ENCODE measurements at places on chromosomes 4 and X.
A peak's percentile ranks its signal among the peaks of the same experiment; 100 is the strongest.

- no peak for DNase-seq
These were observed 13.1 kb upstream of the KIAA0232 start for GRCh38 chr4:6769233-6769988.

DNA sequence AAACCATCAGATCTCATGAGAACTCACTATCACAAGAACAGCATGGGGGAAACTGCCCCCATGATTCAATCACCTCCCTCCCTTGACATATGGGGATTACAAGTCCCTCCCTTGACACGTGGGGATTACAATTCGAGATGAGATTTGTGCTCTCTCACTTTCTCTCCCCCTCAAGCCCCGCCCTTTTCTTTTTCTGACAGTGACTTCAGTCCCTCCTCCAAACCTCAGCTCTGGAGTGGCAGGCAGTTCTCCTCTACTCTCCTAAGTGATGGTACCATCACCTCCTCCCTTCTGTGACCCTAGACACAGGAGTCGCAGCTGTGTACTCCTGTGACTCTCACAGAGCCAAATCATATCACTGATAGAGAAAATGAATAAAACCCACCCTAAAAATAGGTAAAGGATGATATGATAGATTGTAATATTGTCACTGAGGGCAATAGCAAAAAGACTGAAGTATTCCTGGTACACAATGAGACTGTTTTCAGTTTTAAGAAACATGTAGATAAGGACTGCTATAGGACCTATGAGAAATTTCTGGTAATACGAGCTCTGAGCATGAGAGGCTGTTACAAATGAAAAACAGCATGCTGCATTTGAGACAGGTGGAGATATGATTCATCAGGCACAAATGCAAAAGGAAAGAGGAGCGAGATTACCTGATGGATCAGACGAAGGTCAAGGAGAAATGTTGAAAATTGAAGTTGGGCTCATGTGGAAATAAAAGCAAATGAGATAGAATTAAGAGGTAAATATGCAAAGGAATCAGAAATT is 101.2 kb upstream of the CBLL2 start:
- no peak for DNase-seq

GRCh38 chr4:27003642-27004113 is 143.0 kb downstream of the STIM2 start:
- DNase-seq: no peak

- no peak for DNase-seq
These were observed 60.4 kb upstream of the BCOR start for GRCh38 chrX:40158036-40158706.

- peak; percentile 6 for DNase-seq
These were observed at the start of gene NAP1L2 for GRCh38 chrX:73214426-73215094. Gene NAP1L2, minus strand, starts transcription at chrX:73214851. Its CDS starts 359 bp downstream, at chrX:73214492.

DNA sequence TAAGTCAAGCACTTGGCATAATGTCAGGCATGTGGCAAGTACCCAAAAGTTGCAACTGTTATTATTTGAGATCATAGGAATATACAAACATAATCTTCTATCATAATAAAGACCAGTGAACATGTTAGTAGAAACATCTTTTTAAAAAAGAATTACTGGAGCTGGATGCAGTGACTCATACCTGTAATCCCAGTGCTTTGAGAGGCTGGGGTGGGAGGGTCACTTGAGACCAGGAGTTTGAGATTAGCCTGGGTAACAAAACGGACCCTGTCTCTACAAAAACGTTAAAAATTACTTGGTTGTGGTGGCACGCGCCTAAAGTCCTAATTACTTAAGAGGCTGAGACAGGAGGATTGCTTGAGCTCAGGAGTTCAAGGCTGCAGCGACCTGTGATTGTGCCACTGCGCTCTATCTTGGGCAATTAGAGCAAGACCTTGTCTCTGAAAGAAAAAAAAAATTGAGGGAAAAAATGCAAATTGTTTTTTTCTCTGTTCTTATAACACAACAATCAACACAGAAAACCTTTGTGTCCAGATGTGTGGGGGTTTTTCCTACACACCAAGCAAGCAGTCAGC is 284.3 kb downstream of the ARHGAP10 start:
- no peak for DNase-seq

GRCh38 chrX:154732421-154733065 is 18.3 kb downstream of the GAB3 start:
- DNase-seq: no peak

GRCh38 chr4:37983951-37984350 is 23.8 kb downstream of the PTTG2 start:
- no peak for DNase-seq

GRCh38 chrX:154652311-154653047 is 900 bp downstream of the CTAG2 start:
- no peak for DNase-seq

- no peak for DNase-seq
These were observed 42.2 kb downstream of the SMIM20 start for GRCh38 chr4:25956260-25956659.

DNA sequence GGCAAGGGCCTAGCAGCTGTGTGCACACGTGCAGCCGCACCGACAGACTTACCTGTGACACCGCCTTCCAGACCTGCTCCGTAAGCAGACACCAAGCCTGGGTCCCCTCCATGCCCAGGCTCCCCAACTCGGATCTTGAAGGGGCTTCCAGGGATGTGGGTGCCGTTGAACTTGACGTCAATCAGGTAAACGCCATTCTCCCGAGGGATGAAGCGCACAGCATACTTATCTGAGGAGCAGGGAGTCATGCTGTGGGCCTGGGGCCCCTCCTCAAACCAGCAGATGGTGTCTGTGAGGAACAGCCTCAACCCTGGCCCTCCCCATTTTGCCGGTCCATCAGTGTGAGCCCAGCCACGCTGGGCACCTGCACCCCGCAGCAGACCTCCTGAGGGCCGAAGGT is 24.5 kb downstream of the FLNA start:
- no peak for DNase-seq

GRCh38 chr4:182233310-182234090 is 9.7 kb upstream of the TENM3 start:
- no peak for DNase-seq

- no peak for DNase-seq
These were observed 1.5 kb downstream of the TMEM271 start for GRCh38 chr4:574346-575161.

DNA sequence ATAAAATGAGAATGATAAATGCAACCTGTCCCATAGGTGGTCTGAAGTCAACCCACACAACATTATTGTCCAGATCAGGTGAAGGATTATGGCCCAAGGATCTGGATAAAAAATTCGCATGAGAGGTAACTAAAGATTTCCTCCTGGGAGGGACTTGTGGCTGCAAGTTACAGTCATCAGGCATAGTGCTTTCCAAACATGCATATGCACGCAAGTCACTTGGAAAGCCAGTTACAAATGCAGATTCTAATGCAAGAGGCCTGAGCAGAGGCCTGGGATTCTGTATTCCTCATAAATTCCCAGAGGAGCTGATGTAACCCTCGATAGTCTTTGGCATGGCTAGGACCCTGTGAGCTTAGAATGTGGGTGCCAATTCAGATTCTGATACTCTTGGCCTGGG is 21.1 kb downstream of the HS3ST1 start:
- no peak for DNase-seq

DNA sequence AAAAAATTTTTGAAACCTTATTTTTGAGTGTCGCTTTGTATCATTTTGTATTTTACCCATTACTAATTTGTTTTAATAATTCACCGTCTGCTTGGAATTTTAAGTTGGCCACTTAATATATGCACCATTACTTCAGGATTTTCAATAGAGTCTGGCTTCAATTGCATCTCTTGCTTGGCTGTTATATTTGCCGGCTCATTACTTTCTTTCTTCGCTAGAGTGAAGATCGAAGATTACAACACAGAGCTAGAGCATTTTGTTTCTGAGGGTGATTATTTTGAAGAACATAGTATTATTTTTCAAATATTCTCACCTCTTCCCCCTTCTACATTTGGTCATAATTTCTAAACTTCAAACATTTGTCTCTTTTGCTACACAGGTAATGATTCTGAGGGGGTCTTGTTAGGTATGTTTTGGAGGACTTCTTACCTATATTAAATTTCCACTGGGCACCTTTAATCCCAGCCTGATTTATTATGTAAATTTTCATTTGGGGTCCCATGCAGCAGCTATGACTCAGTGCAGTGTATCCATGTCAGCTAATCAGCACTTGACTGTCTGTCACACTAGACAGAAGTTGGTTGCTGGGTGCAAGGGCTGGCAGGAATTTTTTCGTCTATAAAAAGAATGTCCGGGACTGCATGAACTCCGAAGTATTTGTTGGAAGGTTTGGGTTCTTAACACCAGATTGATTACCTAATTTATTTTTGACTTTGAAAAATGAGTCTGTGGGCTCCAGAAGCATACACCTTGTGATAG is 18.6 kb downstream of the TBC1D1 start:
- DNase-seq: no peak

DNA sequence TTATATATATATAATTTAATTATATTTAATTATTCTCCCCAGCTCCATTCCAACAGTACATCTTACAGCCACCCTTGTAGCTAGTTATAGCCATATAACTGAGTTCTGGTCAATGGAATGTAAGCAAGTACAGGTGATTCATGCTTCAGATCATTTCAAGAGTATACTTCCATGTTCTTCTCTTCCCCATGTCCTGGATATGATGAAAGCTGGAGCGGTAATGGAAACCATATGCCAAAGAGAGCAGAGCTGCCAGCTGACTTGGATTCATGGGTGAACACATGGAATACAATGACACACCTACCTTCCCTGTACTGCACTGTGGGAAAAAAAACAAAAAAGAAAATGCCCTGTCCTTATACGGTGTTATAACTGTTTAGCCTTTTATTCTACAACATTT is 17.5 kb upstream of the CORIN start:
- peak; percentile 70 for DNase-seq

- no peak for DNase-seq
These were observed 70.9 kb upstream of the ENPP6 start for GRCh38 chr4:184288451-184289178.

- DNase-seq: no peak
These were observed 226.3 kb upstream of the PGRMC2 start for GRCh38 chr4:128513664-128514484.

- DNase-seq: no peak
These were observed 11.1 kb downstream of the RASL11B start for GRCh38 chr4:52873191-52873590.

GRCh38 chr4:88178626-88179231 is 20.3 kb upstream of the ABCG2 start:
- DNase-seq: no peak

Measured in skeletal muscle cell (primary cell).